ENCODE measurements at places on chromosomes 4 and X.

DNA sequence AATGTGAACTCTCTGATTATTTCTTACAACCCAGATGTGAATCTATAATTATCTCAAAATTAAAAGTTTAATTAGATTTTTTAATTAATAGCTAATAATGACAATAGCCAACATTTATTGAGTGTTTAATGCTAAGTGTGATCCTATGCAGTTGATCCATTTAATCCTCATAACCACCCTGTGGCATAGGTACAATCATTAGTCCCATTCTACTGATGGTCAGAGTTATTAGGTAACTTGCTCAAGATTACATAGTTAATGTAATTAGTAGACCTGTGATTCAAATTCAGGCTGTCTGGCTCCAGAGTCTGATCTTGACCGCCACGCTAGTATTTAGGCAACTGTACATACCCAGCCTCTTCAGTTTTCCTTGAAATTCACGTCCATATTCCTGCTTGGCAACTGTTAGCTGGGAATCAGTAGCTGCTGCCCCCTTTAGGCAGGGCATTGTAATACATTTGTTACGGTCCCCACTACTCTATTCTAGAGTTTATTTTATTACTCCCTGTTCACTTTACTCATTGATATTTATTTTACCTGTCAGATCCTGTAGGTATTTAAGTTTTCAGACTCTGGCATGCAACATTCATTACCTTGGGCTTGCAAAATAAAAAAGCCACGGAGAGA is 20.6 kb upstream of the TEC start:
- no peak for DNase-seq

DNA sequence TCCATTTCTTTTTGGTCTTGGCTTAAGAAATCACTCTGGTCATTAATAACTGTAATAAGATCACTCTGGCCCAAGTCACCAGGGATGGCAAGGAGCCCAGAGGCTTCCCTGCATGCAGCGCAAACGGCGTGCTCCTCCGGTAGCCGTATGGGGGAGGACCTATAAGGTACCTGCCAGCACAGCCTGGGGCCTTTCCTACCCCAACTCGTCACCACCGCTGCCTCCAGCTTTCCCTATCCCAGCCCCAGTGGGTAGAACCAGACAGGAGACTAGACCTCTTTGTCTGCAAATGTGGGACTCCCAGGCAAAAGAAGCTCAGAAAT is 25.9 kb downstream of the HAND2 start:
- DNase-seq: no peak

DNA sequence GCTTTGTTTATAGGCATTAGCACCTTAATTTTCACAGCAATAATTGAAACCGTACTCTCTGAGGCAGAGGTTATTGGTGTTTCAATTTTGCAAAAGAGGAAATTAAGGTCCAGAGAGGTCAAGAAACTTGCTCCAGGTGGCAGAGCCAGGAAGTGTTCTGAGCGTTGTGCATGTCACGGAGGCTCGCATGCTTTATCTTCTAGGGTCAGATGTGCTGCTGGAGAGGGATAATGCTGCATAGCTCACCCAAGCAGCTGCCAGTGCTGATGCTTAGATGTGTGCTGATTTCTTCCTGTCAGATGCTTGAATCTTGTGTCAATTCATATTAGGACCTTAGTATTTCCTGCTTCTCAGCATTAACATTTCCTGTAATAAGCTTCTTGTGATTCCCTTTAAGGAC is 13.0 kb upstream of the FGF5 start:
- DNase-seq: no peak

- no peak for DNase-seq
Measured at GRCh38 chr4:123833171-123833643, 436.6 kb downstream of the SPRY1 start.

DNA sequence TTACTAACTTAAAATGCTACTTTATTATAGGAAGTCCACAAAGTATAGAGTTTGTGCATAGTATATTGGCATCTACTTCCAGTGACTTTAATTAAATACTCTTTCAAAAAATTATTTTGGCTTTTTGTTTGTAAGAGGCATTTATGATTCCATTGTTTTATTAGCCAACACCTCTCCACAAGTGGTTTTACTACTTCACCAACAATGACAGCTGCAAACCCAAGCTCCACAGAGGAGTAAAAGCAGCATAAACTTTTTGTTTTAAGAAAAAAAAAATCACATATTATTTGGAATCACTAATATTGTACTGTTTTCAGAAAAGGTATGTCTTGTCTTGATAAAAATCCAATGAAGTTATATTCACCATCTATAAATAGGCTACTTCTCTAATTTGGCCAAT is 88.5 kb downstream of the FIP1L1 start:
- DNase-seq: no peak

- no peak for DNase-seq
Measured at GRCh38 chrX:18666614-18667013, 5.3 kb downstream of the RS1 start.

DNA sequence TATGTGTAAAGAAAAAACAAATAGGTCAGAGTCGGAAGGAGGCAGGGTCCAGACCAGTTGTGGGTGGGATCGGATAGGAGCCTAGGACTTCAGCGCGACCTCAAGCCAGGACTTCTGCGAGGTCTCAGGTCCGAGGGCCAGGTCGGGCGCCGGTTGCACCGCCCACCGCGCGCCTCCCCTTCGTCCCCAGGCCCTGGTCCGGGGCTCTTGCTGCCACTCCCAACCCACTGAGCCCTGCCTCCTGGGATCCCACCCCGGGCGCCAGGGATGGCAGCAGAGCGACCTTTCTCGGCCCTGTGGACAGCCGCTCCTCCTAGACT is 12.3 kb downstream of the PITX2 start:
- DNase-seq: no peak

- DNase-seq: no peak
Measured at GRCh38 chr4:17558941-17559708, 17.9 kb upstream of the LAP3 start.

GRCh38 chr4:80188801-80189458 is 8.4 kb upstream of the PRDM8 start:
- no peak for DNase-seq

DNA sequence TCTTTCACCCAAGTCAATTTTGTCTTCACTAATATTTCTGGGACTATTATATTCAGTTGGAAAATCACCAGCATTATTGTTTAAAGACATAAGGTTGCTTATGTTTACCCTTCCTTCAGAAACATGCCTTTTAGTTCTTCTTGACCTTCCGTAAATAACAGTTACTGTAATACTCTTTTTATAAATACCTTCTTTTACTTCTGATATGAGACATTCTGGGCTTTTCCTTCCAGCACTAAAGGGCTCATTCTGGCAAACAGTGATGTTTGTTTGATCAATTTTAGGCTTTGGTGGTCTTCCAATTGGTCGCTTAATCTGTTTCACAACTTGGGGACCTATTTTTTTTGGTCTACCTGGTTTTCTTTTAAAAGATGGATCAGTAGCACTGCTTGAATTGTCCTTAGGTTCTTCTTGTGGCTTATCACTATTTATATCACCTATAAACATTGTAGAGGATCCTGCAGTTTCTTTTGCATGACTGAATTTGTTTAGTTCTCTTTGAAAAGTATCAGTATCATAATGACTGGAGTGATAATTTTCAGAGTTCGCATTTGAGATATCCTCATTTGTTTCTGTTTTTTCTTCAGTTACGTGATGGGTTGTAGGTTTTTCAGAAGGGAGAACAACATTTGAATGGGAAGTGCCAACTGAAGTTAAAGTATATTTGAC is 64.8 kb downstream of the NCAPG start:
- no peak for DNase-seq

GRCh38 chrX:66130469-66130868 is 33.6 kb upstream of the HEPH start:
- no peak for DNase-seq

GRCh38 chrX:150790021-150790420 is 96.8 kb downstream of the MTMR1 start:
- no peak for DNase-seq

- DNase-seq: no peak
Measured at GRCh38 chr4:34644579-34645115, 1599.7 kb downstream of the ARAP2 start.

GRCh38 chr4:103786014-103786413 is 66.2 kb upstream of the TACR3 start:
- DNase-seq: no peak

GRCh38 chrX:18377796-18378195 is 23.3 kb upstream of the SCML2 start:
- DNase-seq: peak; percentile 4

GRCh38 chr4:82754513-82755165 is 44.0 kb downstream of the SCD5 start:
- no peak for DNase-seq

GRCh38 chr4:177611974-177612664 is 169.9 kb upstream of the AGA start:
- DNase-seq: no peak

- DNase-seq: no peak
Measured at GRCh38 chr4:42724451-42724850, 67.5 kb upstream of the ATP8A1 start.

DNA sequence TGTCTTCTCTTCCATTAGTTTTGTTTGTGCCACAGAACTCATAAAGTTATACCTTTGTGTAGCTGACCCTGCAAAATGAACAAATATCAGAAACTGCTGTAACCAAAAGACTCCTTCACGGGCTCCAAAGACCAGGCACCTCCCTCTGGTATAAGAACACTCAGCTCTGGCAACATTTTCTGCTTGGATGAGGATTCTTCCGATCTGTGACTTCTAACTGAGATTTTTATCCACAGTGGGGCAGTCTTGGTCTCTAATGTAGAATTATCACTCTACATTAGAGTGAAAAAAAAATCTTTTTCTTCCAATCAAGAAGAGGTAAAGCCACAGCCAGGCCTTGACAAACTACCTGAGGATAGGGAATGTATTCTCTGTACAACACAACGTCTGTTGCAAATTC is 38.5 kb upstream of the PRSS48 start:
- DNase-seq: no peak

GRCh38 chr4:41885456-41885855 is 49.8 kb upstream of the TMEM33 start:
- DNase-seq: no peak

- DNase-seq: no peak
Measured at GRCh38 chr4:150136481-150136880, 58.2 kb downstream of the DCLK2 start.

DNA sequence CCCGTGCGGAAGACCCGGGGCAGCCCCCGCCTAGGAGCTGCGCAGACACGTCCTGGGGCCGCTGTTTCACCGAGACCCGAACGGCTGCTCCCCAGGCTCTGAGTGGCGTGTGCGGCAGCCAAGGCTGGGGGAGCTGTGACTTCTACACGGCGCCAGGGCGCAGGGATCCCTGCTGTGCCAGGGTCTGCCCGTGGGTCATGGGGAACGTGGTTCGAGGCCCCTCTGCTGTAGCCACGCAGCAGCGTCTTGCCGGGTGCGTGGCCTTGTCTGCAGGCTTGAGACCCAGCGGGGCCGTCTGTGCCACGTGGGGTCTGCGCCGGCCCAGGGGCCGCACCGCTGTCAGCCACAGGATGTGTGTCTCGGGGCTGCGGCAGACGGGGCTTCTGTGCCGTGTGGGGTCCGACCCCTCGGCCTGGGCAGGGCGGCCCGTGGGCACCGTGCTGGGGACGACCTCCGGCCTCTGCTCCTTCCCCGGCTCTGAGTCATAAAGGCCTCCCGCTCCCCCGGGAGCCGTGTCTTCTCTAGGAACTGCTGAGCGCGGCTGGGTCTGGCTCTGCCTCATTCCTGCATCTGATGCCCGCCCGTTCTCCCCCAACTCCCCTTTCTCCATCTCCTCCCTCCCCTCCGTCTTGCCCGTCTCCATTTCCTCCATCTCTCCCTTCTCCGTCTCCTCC is 12.7 kb upstream of the GTPBP6 start:
- DNase-seq: no peak

GRCh38 chr4:22372986-22373385 is 142.9 kb downstream of the ADGRA3 start:
- no peak for DNase-seq

DNA sequence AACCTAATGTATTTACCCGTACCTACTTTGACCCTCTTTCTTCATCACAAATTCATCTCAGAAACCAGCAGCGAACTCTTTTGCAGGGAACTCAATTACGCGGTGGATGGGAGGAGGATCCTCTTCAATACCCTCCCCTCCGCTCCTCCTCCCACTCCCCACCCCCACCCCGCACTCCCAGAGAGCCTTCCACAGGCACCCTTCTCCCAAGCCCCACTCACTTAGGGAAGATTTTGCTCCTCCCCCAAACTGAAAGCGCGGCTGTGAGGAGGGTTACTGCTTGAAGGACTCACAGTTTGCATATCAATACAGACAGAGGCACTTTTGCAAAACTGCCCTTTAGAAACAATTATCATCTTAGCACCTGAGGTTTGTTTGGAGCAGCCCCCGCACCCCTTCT is 960 bp upstream of the IL1RAPL1 start:
- DNase-seq: no peak

GRCh38 chr4:95204873-95205272 is 343.9 kb downstream of the UNC5C start:
- no peak for DNase-seq

DNA sequence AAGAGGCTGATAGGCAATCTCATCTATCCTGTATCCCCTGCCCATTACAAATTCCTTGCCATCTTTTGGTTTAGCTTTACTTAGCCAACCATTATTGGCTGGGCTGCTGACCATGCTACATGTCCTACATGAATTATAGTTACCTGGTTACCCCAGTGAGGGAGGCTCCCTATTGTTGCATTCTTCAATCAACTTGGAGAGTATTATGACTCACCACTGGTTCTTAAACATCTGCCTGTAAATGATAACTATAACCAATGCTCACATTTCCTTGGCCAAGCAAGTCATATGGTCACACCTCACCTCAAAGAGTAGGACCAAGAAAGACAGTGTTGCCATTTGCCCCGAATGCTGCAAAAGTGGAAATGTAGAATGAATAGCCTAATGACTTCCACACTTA is 297.6 kb downstream of the IL15 start:
- DNase-seq: no peak

- DNase-seq: no peak
Measured at GRCh38 chr4:152858934-152859333, 77.2 kb upstream of the FHDC1 start.

DNA sequence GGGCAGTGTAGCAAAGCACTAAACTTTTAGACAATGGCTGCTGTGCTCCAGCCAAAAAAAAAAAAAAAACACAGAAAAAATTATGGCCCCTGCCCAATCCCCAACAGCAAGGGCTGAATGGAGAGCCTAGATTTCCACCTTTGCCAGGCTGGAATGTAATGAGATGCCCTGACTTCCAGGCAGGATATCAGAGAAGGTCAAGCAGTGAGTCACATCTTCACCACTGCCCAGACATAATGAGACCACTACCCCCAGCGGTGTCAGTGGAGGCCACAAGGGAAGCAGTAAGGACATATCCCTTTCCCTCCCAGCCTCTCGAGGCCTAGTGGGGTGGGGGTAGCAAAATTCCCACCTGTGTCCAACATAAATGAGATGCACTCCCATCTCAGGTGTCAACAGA is 216.3 kb upstream of the LEF1 start:
- DNase-seq: no peak

- no peak for DNase-seq
Measured at GRCh38 chr4:24689212-24689611, 104.9 kb upstream of the DHX15 start.

- DNase-seq: no peak
Measured at GRCh38 chr4:16606691-16607090, 291.8 kb downstream of the LDB2 start.
